ENCODE measurements at places on chromosomes 2 and 18.

- DNase-seq = no peak
These were observed 255.1 kb upstream of the LINC00305 start for GRCh38 chr18:64403784-64404503.

DNA sequence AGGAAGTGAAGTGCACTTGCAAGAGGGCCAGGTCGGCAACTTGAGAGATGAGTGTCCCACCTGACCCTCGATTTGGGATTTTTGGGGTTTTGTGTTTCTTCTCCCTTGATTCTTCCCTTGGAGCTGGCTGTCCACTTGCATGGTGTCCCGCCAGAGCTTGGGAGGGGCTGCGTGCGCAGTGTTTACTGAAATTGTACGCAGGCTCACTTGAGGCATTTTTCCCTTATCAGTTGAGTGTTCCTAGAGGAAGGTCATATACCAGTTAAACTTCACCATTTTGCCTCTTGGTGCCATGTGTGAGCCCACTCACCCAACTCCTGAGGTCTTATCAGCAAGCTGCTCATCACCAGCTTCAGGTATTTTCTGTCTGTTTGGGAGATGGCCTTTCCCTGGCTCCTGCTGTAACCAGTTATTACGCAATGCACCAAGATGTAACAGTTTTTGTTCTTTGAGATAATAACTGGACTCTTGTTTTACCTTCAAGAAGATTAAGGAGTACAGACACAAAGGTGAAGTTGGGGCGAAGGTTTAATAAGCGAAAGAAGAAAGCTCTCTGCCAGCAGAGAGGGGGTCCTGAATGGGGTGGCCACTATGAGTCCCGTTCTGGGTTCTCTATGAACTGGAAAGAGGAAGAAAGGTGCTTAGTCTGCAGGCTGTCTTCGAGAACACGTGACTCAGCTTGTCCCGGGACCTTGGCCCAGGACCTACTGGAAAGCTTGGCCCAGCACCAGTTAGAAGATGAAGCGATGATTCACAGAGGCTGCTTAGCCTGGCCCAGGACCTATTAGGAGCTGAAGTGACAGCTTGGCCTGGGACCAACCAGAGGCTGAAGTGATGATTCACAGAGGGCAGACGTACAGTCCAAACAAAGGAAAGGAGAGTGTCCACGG is 21.5 kb upstream of the TXNL4A start:
- no peak for DNase-seq

DNA sequence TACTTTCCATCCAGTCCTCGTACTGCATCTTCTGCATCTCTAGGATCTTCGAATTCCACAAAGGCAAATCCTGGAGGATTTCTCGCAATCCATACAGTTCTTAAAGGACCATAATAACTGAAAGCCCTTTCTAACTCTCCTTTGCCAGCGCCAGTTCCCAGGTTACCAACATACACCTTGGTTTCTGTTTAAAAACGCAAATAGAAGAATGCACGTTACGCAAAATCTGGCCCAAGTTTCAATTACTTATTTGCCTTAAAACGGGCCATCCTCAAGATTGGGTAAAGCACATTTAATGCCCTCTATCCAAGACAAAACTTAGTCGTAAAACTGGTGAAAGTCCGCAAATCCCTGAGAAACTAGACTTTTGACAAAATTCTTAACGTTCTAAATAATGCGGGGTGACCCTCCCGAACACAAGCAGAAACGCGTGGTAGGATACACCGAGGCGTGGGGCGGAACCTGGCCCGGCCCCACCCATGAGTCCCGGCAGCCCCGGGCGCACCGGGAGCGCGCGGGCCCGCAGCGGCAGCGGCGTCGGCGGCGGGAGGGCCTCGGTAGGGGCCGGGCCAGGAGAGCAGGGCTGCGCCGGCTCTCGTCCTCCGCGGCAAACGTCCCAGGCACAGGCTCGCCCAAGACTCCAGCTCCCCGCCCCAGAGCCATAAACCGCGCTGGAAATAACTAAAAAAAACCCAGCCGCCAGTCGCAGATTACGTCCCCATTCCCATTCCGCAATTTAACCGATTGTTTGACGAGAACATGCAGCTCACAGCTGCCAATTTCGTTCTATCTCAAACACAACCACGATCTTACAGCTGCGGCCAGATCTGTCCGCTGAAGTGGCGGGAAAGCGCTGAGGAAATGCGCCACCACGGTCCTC is 910 bp downstream of the SRSF7 start:
- DNase-seq = no peak

GRCh38 chr2:118059919-118060478 is 28.3 kb upstream of the INSIG2 start:
- DNase-seq = peak; percentile 67

DNA sequence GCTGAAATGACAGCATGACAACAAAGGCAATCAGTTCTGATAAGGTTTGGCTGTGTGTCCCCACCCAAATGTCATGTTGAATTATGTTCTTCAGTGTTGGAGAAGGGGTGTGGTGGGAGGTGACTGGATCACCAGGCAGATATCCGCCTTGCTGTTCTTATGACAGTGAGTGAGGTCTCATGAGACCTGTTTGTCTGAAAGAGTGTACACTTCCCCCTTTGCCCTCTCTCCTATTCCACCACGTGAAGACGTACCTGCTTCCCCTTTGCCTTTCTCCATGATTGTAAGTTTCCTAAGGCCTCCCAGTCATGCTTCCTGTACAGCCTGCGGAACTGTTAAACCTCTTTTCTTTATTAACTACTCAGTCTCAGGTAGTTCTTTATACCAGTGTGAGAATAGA is 553.0 kb downstream of the DCDC2C start:
- DNase-seq = no peak

DNA sequence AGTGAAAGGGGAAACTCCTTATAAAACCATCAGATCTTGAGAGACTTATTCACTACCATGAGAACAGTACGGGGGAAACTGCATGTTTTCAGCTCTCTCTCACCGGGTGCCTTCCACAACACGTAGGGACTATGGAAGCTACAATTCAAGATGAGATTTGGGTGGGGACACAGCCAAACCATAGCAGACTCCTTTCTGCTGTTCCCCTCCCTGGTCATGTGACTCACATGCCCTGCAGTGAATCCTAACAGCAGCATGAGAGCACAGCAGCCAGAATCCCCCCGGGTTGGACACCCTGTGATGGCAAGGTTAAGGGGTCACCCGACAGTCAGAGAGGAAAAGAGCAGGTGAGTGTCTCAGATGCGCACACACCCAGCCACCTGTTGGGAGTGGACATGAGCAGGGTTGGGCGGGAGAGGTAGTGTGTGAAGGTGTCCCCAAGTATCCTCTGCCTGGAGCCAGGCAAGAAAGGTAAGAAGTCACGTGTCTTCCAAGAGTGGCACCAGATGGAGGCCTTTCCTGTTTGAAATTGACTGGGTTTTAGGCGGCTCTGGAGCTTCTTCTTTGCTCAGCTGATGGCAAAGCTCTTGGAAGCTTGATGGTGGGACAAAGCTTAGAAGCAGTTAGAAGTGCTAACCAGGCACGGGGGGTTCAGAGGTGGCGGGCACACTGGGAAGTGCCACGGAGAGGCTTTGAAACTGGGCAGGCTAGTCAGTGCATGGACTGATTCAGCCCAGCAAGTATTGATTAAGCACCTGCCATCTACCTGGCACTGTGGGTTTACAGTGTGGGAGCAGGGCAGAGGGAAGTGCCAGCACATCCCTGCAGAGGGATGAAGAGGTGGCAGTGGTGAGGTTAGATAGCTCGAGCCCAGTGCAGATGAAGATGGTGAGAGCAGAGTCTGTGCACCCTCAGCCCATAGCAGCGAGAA is 68.7 kb downstream of the RHOB start:
- DNase-seq = no peak

DNA sequence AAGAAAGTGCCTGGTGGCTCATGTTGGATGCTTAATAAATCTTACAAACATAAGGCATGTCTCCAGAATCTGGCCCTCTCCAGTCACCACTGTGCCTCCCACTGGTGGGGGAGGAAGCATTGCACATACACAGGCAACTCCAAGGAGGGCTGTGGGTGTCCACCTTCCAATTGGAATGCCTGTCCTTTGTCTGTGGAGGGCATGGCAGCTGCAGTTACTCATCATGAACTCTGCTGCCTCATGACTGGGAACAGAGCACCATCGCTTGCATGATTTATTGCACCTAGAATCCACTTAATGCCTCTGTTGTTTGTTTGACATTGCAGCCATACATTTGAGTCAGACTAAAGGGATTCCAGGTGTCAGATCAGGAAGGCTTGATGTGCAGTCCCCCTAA is 278.9 kb downstream of the PRKCE start:
- no peak for DNase-seq

DNA sequence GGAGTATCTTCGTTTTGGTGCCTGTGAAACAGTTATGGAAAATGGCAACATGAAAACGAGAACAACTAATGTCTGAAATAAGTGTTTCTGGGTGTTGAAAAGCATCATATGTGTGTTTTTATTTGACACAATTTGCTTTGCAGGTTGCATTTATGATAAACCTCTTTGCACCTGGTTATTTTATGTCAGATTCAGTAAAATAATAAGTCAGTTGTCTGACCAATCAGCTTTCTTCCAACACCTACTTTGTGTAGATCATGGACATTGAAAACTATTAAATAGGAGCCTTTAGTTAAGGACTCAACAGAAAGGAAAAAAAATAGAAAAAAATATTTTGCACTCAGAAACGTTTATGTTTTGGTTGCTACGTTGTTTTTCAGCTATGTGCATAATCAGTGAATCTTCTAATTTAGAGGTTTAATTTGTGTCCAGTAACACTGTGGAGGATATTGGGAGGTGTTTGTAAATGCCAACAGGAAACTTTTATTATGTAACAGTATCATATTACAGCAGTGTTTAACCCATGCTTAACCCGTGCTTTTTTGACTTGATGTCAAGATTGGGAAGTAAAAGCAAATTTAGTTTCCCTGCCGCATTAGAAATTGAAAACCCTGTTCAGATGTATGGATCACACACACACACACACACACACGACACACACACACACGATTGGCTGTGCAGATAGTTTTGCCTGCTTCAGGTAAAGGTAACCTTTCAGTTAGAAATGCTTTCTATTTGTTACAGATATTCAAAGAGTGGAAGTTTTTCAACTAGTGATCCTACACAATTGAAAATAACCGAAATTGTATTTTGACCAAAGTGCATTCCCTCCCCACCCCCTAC is 2.6 kb downstream of the PKP4 start:
- DNase-seq = no peak

DNA sequence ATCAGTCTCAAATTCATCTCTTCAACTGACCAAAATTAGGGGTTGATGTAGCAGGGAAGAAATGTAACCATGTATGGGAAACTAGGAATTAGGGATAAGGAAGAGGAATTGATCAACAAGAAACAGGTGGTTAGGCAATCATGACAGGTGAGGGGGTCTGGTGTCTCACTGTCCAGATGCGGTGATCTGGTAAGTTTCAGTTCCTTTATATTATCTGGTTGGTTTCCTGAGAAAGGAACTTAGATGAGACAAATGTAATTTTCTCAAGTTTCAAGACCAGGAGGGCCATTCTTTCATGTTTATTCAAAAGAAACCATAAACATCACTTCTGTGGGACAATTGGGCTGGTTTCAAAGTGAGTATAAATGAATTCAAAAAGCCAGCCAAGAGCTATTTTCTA is 306.2 kb upstream of the KCNJ3 start:
- DNase-seq = no peak

GRCh38 chr2:231332388-231332787 is 63.1 kb upstream of the B3GNT7 start:
- DNase-seq = no peak

- DNase-seq = no peak
These were observed 228.4 kb upstream of the SLC35G4 start for GRCh38 chr18:11380968-11381367.

GRCh38 chr2:37827455-37827854 is 97.6 kb upstream of the RMDN2 start:
- DNase-seq = no peak

- DNase-seq = no peak
These were observed 121.4 kb upstream of the COPS8 start for GRCh38 chr2:236964291-236964690.

GRCh38 chr18:75249175-75249518 is 38.5 kb downstream of the TSHZ1 start:
- DNase-seq = no peak

DNA sequence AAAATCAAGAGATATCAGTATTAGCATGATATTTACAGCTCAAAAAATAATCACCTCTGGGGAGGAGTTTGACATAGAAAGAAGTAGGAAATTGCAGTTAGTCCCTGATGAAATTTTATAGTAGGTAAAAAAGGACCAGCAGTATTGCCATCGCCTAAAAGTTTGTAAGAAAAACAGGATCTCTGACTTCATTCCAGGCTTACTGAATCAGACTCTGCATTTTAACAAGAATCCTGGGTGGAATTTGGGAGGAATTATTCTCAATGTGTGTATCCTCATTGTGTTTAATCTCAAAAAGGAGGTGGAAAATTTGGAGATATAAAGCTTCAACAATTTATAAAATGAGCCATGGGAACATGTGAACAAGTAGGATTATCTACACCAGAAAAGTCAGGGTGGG is 31.2 kb upstream of the STAT1 start:
- DNase-seq = no peak

GRCh38 chr2:98505971-98506664 is 61.5 kb downstream of the INPP4A start:
- DNase-seq = no peak

GRCh38 chr2:181894381-181894780 is 2.9 kb downstream of the ITPRID2 start:
- no peak for DNase-seq

GRCh38 chr2:134405611-134406081 is 151.8 kb downstream of the MGAT5 start:
- DNase-seq = no peak

DNA sequence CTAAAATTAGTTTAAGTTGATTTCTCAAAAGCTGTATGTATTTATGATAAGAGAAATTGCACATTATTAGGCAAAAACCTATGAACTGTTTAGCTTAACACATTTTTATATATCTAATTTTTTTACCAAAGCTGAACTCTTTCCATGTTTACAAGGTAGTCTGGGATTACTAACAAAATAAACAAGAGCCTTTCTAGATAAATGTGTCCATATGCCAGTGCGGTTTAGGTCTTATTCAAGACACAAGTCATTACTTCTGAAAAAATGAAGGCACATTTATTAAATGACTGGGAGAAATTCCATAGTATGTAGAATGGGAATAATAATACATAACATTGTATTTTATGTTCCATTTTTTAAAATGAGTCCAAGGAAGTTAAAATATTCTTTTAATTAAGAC is 82.0 kb downstream of the DPP4 start:
- DNase-seq = no peak

GRCh38 chr18:68427951-68428401 is 286.9 kb downstream of the TMX3 start:
- DNase-seq = no peak

GRCh38 chr2:222298001-222298310 is 842 bp downstream of the PAX3 start:
- DNase-seq = no peak

GRCh38 chr18:79092874-79093273 is 23.7 kb downstream of the ATP9B start:
- no peak for DNase-seq

- no peak for DNase-seq
These were observed 44.2 kb upstream of the HS6ST1 start for GRCh38 chr2:128362889-128363228.
